ENCODE measurements at places on chromosomes 2 and 18.

GRCh38 chr2:215613280-215613679 is 177.4 kb upstream of the FN1 start:
- DNase-seq = no peak

DNA sequence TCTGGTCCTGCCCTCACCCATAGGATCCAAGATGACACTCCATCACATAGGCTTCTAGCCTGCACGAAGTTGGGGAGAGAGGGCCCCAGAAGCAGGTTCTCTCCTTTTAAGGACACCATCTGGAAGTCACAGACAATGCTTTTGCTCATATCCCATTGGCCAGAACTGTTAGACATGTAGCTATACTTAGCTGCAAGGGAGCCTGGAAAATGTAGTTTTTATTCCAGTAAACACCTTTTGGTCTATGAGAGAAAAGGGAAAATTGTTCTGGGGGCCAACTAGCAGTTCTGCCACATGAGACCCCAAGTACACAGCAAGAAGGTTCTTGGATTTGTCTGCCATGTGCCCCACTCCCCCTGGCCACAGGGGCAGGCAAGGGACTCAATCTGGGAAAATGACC is 206.1 kb downstream of the ZFP36L2 start:
- DNase-seq = no peak

GRCh38 chr2:145431181-145431951 is 911.4 kb upstream of the ZEB2 start:
- DNase-seq = no peak

- DNase-seq = no peak
These were observed 103.8 kb upstream of the PDE1A start for GRCh38 chr2:182530636-182531035.

GRCh38 chr2:24893934-24894333 is 26.1 kb downstream of the ADCY3 start:
- no peak for DNase-seq

DNA sequence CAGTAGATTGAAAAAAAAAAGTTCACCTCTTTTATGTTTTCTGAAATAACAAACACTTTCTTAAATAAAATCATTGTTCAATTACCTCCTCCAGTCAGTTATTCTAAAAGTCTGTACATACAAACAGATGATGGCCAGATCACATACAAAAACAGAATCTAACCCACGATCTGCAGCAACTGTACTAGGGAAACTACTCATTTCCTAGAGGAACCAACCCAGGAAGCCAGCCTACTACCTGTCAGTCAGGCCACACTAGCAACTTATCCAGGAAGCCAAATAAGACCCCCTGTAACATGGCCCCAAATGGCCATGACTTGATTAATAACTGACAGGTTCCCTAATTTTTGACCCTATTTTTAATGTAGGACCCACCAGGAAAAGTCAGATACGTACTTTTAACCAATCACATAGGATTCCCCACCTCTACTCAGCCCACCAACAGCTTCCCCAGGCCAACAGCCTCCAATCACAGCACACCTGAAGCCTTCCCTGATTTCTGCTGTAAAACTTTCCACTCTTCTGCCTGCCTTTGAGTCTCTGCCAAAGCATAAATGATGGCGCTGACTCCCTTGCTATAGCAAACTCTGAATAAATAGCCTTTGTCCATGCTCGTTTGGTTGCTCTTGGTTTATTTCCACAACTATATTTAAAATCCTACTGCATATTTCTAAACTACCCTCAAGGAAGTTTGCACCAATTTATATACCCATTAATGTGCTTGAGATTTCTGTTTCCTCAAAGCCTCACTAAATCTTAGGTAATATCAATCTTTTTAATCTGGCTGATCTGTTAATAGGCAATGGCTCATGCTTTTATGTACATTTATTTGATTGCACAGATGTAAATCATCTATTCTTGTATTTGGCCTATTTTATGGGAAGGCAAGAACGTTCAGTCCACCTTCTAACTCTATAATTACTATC is 486.4 kb downstream of the FBXO15 start:
- no peak for DNase-seq

Data from activated T-helper 1 cell treated with anti-CD3 and anti-CD28 coated beads, Interleukin-2, amount 50 U/mL, for 16 hours (primary cell).